CD4-positive, alpha-beta T cell treated with Interleukin-4 for 1 hour (primary cell): ENCODE measurements at places on chromosomes 3 and 15.

GRCh38 chr15:50562735-50563640, 16.5 kb upstream of the USP50 start:
- no peak for DNase-seq

- DNase-seq, result no peak
These were observed 9.8 kb upstream of the OR5K4 start for GRCh38 chr3:98343647-98344507.

DNA sequence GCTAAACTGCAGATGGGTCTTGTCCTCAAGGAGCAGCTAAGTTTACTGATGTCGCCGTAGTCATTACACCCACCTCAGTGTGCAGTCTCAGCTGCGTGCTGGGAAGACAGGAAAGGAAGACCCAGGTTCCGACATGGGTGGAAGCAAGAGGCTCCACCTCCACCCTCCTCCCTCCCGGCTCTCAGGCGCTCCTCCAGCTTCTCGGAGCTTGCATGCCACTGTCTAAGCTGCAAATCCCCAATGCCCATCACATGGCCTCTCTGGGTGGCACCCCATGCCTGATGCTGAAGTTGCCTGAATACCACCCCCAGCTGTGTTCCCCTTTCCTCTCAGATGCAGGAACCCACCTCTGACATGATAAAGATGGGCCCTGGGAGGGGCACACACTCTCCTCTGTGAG, 58.5 kb downstream of the MGLL start:
- DNase-seq, result no peak

DNA sequence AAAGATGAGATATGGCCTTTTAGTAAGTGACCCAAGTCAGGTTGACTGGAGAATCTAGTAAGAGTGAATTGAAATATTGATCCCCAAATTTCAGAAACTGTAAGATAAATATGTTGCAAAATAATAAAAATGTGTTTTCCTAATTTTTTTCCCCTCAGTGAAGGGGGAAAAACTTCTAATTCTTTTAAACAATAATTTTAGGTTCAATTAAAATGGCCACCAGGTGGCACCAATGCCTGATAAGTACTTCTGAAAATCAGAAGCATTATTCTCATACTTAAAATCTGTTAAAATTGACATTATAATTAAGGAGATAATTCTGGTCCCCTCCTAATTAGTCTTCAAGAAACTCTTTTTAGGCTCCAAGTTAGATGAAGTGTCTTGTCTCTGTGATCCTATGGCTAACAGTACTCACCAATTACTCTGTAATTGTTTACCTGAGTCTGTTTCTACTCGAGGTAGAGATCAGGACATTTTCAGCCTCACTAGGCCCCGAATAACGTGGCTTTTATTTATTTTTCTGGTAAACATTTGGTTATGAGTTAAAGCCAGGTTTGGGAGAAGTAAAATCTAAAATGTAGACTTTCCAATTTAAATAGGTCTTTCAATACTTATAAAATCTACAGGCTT, 52.6 kb downstream of the NMD3 start:
- peak; percentile 48 for DNase-seq

- no peak for DNase-seq
These were observed 16.2 kb downstream of the ZPLD1 start for GRCh38 chr3:102450976-102451375.

DNA sequence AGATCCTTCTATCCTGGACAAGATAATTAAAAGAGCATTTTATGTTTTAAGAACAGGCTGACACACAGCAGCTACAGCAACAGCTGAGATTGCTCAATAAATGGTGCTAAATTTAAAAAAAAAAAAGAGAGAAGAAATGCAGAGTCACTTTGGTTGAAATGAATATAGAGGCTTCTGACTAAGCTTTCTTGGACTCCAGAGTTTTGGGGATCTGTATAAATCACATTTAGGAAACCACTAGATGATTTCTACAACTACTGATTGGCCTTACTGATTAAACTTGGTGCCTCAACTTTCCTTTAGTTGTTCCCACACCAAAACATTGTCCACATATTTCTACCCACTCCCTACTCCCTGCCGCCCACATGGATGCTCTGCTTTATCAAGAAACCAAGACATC, 132.9 kb upstream of the ZBTB20 start:
- DNase-seq, result no peak

GRCh38 chr15:64836023-64836536, 5.6 kb upstream of the PLEKHO2 start:
- no peak for DNase-seq

GRCh38 chr3:195257454-195258448, 13.2 kb downstream of the XXYLT1 start:
- DNase-seq, result no peak

GRCh38 chr3:136070953-136071949, 105.7 kb downstream of the PPP2R3A start:
- DNase-seq, result peak; percentile 12

DNA sequence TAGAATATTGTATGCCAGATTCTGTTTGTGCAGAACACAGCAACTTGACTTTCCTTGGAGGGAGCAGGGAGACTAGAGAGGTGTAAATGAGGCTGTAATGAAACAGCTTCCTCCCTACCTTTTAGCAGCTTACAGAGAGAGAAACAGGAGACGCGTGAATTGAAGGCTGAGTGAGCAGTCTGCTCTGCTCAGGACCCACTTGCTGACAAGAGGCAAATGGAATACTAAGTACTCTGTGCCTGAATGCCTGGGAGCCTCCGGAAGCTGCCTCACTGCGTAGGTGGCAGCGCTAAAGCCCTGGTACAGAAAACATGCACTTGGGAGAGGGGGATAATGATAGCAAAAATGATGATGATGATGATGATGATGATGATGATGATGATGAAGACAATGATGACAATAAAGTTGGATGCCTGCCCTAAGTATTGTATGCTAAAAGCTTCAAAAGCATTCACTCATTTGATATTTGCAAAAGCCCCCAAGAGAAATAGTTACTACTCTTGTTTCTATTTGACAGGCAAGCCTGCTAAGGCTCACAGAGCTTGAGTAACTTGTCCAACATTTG, 548.9 kb downstream of the NTRK3 start:
- DNase-seq, result no peak

GRCh38 chr3:140552403-140552802, 125.5 kb upstream of the TRIM42 start:
- DNase-seq, result no peak

- no peak for DNase-seq
These were observed 436.8 kb downstream of the MFSD1 start for GRCh38 chr3:159238646-159239045.

GRCh38 chr15:75063889-75064288, 40.5 kb downstream of the PPCDC start:
- DNase-seq, result no peak

DNA sequence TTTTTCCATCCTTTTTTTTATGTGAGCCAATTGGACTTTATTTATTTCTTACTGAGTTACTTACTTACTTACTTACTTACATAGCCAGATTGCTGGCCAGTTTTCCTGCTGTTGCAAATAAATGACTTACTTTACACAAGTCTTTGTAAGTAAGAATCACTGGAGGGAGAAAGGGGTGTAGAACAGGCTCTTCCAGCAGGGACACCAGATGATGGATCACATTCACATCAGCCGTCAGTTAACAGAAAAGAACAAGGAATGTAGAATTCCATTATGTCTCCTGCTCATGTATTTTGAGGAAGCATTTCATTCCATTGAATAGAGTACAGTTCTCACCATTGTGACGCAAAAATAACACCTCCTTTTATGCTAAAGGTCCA, 188.6 kb downstream of the FNDC3B start:
- DNase-seq, result no peak

- peak; percentile 21 for DNase-seq
These were observed 4.0 kb downstream of the CCDC9B start for GRCh38 chr15:40336744-40337122.

GRCh38 chr3:50230104-50230793, 5.8 kb upstream of the GNAI2 start:
- no peak for DNase-seq

- no peak for DNase-seq
These were observed 335.8 kb upstream of the GOLIM4 start for GRCh38 chr3:168431491-168431890.

GRCh38 chr15:92429378-92430068, 35.8 kb downstream of the ST8SIA2 start:
- no peak for DNase-seq

DNA sequence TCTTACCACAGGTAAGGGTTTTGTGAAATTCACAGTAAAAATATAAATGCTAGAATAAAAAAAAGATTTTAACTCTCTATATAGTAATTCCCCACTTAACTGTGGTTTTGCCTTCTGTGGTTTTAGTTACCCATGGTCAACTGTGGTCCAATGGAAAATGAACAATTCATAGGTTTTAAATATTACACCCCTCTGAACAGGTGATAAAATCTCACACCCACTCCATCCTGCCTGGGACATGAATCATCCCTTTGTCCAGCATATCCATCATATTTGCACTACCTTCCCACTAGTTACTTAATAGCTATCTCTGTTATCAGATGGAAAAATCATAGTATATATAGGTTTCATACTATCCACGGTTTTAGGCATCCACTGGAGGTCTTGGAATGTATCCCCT, 49.2 kb downstream of the HDGFL3 start:
- no peak for DNase-seq

GRCh38 chr3:14082108-14082657, 42.5 kb downstream of the CHCHD4 start:
- no peak for DNase-seq

- no peak for DNase-seq
These were observed 337.7 kb upstream of the AGTR1 start for GRCh38 chr3:148360051-148360450.

DNA sequence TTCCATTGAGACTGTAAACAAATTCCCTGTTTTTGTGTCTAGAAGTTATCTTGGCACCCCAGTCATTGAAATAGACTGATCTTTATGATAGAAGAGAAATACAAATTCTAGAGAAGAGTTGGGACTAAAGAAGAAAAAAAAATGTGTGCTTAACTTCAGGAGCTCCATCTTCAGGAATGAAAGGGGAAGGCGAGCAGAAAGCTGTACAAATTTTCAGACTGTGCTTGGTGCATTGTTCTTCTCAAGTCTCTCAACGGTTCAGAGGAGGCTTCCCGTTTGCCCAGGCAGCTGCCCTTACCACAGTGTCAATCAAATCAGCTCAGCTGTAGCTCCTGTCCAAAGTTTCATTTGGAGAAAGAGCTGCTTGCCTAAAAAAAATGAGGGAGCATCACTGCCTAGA, 41.7 kb downstream of the OXSM start:
- no peak for DNase-seq

GRCh38 chr15:39453620-39454019, 127.3 kb upstream of the THBS1 start:
- peak; percentile 4 for DNase-seq

GRCh38 chr15:51218299-51218938, 120.0 kb downstream of the CYP19A1 start:
- no peak for DNase-seq

DNA sequence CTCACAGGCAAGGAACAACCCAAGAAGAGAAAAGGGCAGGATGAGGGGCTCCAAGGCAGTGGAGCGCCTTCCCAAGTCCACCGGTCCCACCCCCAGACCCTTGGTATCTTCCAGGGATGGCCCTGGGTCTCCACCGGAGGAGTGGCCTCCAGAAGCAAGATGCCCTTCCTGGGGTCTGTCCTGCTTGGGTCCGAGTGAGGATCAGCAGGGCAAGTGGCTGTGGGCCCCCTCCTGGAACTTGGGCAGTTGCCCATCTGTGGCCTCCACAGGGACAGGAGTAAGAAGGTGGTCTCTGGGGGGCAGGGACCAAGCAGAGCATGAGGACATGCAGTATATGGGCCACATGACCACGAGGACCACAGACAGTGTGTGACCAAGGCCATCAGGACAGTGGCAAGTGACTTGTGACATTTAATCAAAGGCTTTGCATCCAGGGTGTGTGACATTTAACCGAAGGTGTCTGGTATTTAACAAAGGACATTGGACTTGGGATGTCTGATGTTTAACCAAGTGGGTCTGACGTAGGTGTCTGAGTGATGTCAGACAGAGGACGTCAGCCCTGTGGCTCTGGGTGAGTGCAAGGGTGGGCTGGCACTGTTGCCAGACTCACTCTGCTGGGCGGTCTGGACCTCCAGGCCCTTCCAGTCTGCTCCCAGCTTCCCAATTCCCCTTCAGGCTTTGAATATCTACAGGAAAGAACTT, 34.7 kb downstream of the SCN5A start:
- no peak for DNase-seq

DNA sequence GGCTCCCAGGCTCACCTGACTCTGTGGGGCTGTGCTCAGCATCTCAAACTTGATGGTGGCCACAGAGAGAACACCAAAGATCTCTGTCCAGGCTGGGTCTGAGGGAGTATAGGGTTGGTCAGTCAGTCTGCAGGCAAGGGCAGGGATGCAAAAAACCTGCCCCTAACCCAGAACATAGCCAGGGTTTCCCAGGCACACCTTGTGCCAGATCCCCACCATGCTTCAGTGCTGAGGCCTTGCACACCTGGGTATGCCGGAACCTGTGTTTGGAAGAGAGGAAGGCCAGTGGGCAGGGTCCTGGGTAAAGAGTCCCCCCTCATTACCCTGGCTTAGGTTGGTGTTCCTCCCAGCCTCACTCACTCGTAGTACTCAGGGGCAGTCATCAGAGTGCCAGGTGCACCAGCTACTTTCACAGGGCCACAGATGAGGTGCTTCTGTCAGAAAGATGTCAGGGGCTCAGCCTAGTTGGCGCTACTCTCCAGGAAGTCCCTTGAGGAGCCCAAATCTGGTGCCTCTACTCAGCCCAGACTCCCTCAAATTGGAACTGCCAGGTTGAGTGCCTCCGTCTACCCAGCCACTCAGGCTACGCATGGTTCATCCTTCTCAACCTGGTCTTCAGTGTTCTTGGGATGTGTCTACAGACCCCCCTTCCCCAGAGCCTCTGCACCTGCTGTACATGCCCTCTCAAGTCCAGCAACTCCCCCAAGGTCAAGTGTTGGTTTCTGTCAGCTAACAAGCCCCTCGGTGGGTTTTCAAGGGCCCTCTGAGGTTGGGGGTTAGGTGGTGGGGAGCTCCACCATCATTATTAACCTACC, 1.8 kb downstream of the DALRD3 start:
- DNase-seq, result no peak

- DNase-seq, result no peak
These were observed 89.1 kb upstream of the SLC2A2 start for GRCh38 chr3:171115667-171116066.

DNA sequence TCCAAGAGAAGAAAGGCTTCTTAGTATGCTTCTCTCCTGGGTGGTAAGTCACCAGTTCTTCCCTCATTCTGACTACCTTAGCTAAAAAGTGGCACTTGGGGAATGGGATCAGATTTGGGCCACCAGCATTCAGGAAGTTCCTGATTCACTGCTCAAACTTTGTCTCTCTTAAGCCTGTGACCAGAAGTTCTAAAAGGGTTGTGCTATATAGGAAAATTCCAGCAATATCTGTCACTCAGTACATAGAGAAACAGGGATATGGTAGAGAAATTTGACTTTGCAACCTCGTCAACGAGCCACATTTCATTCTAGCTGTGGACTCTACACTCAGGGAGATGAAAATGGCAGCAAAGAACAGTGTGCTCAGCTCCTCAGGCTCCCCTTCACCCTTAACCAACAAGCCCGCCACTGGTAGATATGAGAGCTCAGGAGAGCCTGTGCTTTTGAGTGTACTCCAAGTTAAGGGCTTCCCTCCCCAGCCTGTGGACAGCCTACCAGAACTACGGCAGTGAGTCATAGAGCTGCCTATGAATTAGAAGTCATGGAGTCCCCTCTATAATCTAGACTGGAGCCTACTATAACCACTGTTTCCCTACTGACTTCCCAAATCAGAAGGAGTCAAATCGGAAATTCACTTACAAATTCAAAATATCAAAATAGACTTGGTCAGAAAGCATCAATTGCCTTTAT, 52.6 kb upstream of the MYO5C start:
- DNase-seq, result no peak
